NCI-H1092 treated with DMSO at 0.1 percent for 48 hours (cell line): ENCODE measurements at places on chromosomes 16 and 17.

GRCh38 chr17:1470071-1470754, 14.2 kb upstream of the CRK start:
- no peak for DNase-seq

DNA sequence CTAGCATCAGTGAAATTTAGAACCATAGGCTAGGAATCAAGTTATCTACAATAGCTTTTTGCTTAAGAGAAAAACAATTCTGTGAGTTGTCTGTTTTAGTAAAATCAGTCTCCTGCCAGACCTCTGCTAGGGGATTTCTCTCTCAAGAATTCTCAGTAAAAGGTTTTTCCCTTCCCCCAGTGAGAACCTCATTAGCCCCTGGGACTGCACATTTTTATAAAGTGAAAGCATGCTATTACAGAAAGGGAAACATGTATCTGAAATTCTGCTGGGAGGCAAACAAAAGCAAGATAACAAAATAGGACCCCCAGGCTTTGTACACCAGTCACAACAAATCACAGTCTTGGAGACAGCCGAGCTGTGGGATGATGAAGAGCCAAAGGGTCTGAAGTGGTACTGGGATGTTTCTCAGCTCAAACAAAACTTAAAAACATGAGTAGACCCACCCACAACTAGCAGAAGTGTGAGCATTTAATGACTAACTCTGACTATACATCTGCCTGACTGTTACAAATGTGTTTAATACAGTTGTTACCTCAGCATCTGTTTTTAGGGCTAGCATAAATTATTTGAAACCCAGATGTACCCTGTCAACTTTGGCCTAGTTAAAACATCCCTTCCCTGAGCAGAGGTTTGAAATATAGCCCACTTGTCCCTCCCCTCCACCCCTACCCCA, 20.0 kb upstream of the GLG1 start:
- no peak for DNase-seq

GRCh38 chr17:65173284-65173793, 36.2 kb downstream of the RGS9 start:
- peak; percentile 35 for DNase-seq

DNA sequence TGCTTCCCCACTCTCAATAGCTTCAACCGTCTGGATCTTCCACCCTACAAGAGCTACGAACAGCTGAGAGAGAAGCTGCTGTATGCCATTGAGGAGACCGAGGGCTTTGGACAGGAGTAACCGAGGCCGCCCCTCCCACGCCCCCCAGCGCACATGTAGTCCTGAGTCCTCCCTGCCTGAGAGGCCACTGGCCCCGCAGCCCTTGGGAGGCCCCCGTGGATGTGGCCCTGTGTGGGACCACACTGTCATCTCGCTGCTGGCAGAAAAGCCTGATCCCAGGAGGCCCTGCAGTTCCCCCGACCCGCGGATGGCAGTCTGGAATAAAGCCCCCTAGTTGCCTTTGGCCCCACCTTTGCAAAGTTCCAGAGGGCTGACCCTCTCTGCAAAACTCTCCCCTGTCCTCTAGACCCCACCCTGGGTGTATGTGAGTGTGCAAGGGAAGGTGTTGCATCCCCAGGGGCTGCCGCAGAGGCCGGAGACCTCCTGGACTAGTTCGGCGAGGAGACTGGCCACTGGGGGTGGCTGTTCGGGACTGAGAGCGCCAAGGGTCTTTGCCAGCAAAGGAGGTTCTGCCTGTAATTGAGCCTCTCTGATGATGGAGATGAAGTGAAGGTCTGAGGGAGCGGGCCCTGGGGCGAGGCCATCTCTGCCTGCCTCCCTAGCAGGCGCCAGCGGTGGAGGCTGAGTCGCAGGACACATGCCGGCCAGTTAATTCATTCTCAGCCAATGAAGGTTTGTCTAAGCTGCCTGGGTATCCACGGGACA, 11.1 kb upstream of the CLEC18A start:
- no peak for DNase-seq

GRCh38 chr17:17681744-17682292, 560 bp downstream of the RAI1 start:
- peak; percentile 25 for DNase-seq
